ENCODE measurements at places on chromosomes 13 and 19.

GRCh38 chr19:42409477-42409876 is 17.7 kb downstream of the LIPE start:
- no peak for DNase-seq

DNA sequence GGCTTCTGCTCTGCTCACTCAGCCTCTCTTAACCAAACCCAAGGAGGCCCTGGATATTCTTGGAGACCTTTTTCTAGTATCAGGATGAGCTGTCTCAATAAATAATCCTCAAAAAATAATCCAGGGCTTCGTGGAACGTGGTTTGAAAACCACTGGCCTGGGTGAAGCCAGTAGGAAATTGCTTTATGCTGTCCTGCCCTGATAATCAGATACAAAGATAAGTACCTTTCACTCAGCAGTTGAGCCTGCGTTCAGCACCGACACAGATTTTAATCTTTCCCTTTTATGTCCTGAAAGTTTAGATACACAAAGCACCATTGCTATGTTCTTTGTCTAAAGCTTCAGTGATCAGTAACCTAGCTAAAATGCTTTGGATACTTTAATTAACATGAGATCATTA is 460.0 kb downstream of the RFC3 start:
- DNase-seq = no peak

- no peak for DNase-seq
These were observed 6.6 kb upstream of the MCF2L start for GRCh38 chr13:112962396-112962795.

DNA sequence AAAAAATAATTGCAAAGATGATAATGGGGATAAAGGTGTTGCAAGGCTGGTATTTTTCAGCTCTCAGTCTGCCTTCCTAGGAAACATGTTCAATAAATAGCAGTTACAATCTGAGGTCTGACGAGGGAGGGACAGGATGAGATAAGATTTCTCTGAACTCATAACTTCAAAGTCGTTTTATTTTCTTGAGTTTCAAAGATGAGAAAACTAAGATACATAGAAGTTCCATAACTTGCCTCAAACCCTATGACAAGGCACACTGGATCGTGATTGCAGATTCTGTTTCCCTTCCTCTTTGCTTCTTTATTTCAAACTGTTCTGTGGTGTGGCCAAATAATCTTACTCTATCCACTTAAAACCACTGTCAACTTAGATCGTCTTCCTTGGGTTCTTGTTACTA is 327.2 kb downstream of the GPC5 start:
- DNase-seq = no peak

- no peak for DNase-seq
These were observed 376.7 kb downstream of the OXGR1 start for GRCh38 chr13:96617528-96617927.
